GM23338 (cell line): ENCODE measurements at places on chromosomes 7 and 10. TPM values are rescaled to one million over a fixed set of nuclear protein-coding genes. Genes with fewer than 3 reads are reported as not detected.

DNA sequence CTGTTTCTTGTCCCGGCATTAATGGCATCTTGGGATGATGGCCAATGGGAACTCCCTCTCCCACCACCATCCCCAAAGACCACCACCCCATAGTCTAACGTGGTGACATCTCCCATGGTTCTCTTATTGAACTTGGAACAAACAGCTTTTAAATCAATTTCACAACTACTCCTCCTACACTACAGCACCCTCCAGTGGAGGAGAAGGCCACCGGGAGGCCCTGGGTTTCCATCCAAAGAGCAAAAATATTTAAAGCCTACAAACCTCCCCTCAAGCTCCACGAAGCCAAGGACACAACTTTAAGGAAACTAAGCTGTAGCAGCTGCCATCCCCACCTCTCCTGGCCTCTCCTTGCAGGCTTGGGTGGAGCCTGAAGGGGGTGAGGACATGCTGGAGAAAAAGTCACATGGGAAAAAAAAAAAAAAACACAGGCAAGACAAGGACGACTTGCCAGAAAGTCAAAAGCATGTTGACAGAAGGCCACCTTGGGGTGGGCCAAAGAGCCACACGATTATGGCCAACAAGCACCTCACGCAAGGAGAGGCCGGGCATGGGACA, 94.0 kb upstream of the LANCL2 start:
- peak; percentile 22 for DNase-seq

DNA sequence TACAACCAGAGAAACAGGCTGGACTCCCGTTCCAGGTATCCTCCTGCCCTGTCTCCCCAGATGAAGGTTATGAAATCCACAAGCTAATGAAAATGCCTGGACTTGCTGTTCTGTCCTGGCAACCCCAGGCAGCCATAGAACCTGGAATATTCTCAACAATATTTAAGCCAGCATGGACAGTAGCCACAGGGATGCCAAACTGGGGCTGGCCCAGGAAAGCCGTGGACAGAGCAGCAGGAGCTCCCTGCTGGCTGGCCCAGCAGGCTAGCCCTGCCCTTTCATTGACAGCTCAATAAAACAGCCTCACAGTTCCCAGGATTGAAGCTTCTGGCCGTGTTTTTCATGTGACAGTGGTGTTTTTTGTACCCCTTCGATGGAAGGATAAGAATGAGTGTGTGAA, 230.6 kb downstream of the BMPER start:
- no peak for DNase-seq

Gene PAX4
- not detected in 2 replicates for total RNA-seq

Gene DTX2
- total RNA-seq = 72.8 and 77.9 TPM in 2 replicates

DNA sequence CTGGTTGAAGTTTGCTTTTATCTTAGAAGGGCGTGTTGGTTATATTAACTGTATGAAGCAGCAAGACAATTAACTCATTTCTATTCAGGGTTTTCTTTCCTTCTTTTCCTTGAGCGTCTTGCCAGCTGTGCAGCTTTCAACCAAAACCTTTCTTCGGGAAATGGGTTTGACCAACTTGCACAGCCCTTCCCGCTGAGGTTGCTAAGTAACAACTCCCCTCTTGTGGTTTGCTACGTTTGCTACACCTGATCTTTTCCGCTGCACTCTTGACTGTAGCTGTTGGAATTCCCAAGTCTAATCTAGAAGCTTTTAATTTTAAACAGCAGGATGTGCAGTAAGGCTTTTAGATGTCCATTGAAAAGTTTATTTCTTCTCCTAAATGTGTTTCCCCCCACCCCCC, 116.9 kb downstream of the CDCA7L start:
- peak; percentile 73 for DNase-seq

Gene PANK1
- total RNA-seq = 44.7 and 62.5 TPM in 2 replicates

DNA sequence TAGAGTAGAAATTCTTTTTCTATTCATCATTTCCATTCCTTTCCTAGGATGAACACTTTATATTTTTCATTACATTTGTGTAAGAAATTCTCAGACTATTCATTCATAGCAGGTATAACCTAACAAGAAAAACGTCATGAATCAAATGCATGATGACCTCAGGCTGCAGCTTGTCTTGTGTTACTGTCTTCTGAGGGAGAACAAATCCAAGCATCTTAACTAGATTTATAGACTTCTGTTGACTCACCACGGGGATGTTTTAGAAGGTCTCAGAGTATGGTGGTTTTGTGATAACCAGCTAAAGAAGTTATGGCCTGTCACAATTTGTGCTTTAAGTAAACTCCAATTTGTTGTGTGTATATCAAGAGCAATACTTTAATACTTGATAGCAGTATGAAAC, 102.7 kb downstream of the ANKRD7 start:
- DNase-seq = no peak

Gene SPDYE2
- not detected in 2 replicates for total RNA-seq

GRCh38 chr10:5018134-5018533, 14.5 kb upstream of the AKR1C2 start:
- DNase-seq = no peak

GRCh38 chr10:6607778-6608177, 27.7 kb upstream of the PRKCQ start:
- no peak for DNase-seq

DNA sequence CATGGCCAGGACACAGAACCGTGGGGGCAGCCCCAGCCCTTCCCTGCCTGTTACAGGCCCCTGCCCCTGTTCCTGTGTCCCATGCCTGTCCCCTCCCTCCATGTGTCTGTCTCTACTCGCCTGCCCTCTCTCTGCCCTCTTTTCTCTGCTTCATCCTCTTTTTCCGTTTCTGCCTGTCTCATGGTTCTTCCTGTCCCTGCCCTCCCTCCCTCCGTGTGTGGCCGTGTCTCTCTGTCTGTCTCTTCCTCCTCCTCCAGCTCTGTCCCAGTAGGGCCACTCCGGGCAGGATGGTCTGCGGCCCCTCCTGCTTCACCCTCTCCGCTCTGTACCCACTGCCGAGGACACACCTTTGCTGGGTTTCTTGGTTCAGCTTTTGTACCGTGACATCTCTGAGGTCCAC, 137.4 kb downstream of the FAM53B start:
- no peak for DNase-seq

GRCh38 chr7:148264933-148265557, 325.5 kb upstream of the C7orf33 start:
- DNase-seq = peak; percentile 91

Gene PIK3CG
- not detected in 2 replicates for total RNA-seq

Gene CALY
- 0.31 and 1.0 TPM in 2 replicates for total RNA-seq

DNA sequence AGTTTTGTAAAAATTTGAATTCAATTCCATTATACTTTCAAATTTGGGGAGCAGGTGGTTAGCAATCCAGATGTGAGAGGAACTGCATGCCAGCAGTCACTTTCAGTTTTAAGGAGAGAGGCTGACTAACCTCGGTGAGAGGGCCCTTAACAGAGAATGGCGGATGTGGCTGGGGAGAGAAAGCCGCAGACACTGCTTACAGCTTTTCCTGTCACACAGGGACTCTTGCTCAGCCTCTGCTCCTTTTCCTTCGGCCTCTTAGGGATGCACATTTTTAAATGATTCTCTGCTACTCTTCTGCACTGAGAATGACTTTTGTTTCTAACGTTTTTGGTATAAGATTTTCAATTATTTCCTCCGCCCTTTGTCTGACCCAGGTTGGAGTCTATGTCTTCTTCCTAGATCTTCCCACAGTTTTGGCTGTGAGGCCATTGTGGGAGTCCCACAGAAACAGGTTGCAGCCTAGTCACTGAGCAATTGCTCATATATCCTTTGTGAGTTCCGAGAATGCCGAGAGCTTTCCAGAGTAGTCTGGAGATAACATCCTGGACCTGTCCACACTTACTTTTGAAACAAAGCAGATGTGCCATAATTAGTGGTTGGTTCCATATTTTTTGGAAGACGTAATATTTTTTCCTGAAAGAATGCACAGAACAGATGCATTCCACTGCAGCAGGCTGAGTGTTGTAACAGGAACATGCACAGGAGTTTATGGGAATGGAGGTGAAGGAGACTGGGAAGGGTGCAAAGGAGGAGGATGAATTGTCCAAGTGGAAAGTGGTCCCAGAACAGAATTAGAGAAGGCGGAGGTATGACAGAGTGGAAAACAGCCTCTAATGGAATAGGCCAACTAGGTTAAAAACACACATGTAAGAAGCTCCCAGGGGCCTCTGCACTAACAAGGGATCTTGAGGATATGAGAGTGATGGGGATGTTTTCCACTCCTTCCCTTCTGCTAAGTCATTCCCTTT, 168.0 kb upstream of the ZNF32 start:
- no peak for DNase-seq

GRCh38 chr7:41574377-41574776, 128.5 kb downstream of the INHBA start:
- no peak for DNase-seq

Gene MRLN
- not detected in 2 replicates for total RNA-seq
